T follicular helper cell (primary cell): ENCODE measurements at places on chromosomes 2 and 18.

DNA sequence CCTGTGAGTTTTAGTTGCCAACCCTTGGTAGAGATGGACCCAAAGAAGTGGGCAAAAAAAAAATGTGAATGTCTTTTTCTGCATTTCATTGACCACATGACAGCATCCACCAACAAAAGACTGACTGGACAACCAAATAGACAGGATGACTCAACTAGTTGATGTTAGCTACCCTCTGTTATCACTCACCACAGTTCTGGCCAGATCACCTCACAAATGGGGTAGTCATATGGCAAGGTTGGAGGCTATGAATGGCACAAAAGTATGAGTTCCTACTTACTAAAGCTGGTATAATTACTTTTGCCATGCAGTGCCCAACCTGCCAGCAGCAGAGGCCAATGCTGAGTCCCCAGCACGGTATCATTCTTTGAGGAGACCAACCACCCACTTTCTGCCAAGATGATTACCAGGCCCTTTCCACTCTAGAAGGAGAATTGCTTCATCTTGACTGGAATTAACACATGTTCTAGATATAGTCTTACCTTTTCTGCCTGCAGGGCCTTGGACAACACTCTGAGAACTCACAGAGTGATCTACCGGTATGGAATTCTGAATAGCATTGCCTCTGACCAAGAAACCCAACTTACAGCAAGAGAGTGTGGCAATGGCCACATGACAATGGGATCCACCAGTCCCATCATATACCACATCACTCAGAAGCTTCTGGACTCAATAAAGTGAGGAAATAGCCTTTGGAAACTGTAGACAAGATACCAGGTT is 20.1 kb upstream of the TCF7L1 start:
- DNase-seq, result no peak

DNA sequence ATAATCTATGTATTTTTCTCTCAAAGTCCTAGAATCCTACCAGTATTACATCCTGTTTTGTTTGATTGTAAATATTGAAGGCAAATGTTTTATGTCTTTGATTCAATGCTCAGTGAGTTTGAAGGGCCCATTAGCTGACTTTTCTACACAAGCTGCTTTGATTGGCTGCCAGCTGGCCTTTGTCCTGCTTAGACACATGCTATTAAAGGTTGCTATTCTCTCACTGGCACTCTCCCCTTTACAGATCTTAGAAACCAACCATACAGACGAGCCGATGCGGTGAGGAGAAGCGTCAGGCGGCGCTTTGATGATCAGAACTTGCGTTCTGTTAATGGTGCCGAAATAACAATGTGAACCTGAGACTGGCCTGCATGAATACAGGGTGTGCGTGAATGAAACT is 69.7 kb downstream of the PRPF40A start:
- no peak for DNase-seq

GRCh38 chr2:17804358-17804757 is 11.9 kb upstream of the MSGN1 start:
- DNase-seq, result no peak

DNA sequence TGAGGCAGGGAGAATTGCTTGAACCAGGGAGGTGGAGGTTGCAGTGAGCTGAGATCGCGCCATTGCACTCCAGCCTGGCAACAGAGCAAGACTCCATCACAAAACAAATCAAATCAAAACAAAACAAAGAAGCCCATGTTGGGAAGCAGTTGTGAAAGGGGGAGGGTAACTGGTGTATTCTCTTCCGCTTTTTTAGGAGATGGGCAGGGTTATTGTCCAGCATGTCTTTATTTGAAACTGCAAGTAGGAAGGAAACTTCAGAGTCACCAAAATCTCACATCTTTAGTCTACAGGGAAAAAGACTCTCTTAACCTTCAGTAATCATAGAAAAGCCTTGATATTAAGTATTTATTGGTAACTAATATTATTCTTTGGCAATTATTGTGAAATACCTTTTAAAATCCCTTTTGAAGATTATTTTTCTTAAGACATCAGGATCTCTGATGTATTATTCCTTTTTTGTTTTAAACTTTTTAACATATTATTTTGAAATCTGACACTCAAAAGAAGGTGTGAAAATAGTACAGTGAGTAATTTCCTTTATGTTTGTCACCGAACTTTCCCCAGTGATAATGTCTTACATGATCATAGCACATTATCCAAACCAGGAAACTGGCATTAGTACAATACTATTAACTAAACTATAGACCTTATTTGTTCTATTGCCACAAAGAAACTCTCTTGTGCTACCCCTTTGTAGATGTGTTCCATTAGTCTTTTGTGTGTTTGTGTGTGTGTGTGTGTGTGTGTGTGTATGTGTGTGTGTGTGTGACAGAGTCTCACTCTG is 84.3 kb upstream of the LTBP1 start:
- DNase-seq, result no peak

DNA sequence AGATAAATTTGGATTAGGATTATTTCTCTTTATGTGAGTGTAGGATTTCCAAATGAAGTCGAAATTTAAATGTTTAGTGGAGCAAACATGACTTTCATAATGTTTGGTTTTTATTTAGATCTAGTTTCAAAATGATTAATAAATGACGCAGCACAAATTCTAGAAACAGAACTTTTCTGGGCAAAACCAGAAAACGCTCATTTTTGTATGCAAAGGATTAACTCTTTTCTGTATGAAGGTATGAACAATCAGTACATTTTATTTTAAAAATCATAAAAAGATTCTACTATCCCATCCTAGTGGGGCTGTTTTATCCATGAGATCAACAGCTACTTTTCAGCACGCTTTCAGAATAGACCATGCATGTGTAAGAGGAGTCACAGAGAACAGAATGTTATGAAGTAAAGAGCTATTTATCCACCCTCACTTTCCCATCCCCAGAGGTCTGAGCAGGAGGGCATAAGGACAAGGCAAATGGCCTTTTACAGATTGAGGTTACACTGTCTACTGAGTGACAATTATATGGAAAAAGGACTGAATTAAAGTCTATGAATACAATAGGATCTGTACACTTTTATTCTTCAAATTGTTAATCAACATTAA is 270.8 kb downstream of the ZEB2 start:
- DNase-seq, result no peak

DNA sequence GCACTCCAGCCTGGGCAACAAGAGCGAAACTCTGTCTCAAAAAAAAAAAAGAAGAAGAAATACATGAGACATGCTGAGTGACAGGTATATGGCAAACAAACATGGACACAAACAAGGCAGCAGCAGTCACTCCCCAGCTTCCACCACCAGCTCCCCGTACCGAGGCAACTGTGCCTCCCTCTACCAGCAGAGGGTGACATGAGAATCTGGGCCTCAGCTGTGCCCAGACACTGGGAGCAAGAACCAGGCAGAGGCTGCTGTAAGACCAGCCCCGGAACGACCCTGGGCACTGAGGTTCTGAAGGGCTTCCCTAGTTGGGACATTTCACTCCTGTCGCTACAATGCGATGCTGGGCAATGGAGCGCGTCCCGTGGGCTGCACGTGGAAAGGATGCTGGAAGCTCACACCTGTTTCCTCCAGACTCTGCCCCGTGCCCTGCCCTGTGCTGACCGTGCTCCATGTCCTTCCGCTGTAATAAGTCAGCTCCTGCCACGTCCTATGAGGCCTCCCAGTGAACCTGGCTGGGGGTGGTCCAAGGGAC is 37.1 kb downstream of the BOK start:
- no peak for DNase-seq

- no peak for DNase-seq
Measured at GRCh38 chr18:69161383-69162028, 239.2 kb upstream of the DOK6 start.

DNA sequence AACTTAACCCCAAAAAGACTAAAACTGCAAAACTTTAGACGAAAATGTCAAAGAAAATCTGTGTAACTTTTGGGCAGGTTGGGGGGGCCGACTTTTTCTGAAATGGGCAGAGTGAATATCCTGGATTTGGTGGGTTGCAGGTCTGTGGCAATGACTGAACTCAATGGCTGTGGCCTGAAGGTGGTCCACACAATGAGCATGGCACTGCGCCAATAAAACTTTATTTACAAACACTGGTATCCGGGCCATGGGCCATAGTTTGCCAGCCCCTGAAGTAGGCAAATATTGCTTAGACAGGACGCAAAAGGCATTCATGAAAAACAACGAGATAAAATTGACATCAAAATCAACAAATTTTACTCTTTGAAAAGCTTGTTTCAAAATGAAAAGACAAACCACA is 66.2 kb downstream of the RTP5 start:
- DNase-seq, result no peak
